Activated naive CD8-positive, alpha-beta T cell treated with anti-CD3 and anti-CD28 coated beads, Interleukin-2, amount 10 ng/mL, durations not matched to agents 7 days and 5 days (primary cell): ENCODE measurements at places on chromosomes 4 and X. TPM values are rescaled to one million over a fixed set of nuclear protein-coding genes. Genes with fewer than 3 reads are reported as not detected.

- peaks cover 7% of the 10 kb centered on the region for H3K4me1 ChIP-seq
- no peaks in the 10 kb centered on the region for H3K27me3 ChIP-seq
- no peak overlapping the region for H3K27ac ChIP-seq
Measured at GRCh38 chr4:13430834-13431568, 53.1 kb downstream of the RAB28 start.

- peaks cover 19% of the 10 kb centered on the region for H3K4me1 ChIP-seq
- DNase-seq, result no peak
- H3K27me3 ChIP-seq, result no peaks in the 10 kb centered on the region
- no peaks in the 10 kb centered on the region for H3K36me3 ChIP-seq
- no peak overlapping the region for H3K4me3 ChIP-seq
- H3K27ac ChIP-seq, result no peak overlapping the region
Measured at GRCh38 chrX:129720741-129721140, 18.0 kb upstream of the XPNPEP2 start.

GRCh38 chr4:161856711-161857326 lies 307.0 kb downstream of the FSTL5 start:
- H3K27me3 ChIP-seq, result no peaks in the 10 kb centered on the region
- no peak overlapping the region for H3K27ac ChIP-seq
- DNase-seq, result no peak
- no peaks in the 10 kb centered on the region for H3K4me1 ChIP-seq
- no peaks in the 10 kb centered on the region for H3K36me3 ChIP-seq

Gene GPR34
- 1.8 TPM for total RNA-seq

- H3K27me3 ChIP-seq, result no peaks in the 10 kb centered on the region
- H3K4me3 ChIP-seq, result no peak overlapping the region
- H3K36me3 ChIP-seq, result no peaks in the 10 kb centered on the region
- no peak overlapping the region for H3K27ac ChIP-seq
- H3K4me1 ChIP-seq, result no peaks in the 10 kb centered on the region
Measured at GRCh38 chr4:167897116-167897515, 195.2 kb upstream of the ANXA10 start.

DNA sequence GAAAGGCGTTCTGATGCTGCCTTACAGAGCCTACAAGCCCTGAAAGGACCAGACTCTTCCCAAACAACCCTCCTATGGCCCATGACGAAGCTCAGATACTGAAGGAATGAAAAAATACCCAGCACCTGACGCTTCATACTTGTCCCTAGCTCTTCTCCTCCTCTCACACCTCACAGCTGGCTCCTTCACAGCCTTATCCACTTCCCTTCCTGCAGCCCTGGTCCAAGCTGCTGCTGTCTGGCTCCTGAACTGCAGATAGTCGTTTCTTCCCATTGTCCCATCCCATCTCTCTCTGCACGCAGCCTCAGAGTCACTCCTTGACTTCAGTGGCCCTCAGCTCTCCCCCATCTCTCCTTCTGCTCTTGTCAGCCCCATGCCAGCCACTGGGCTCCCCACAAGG lies 56.6 kb downstream of the FAM193A start:
- H3K36me3 ChIP-seq, result peaks cover 13% of the 10 kb centered on the region
- H3K27ac ChIP-seq, result no peak overlapping the region
- H3K27me3 ChIP-seq, result no peaks in the 10 kb centered on the region
- no peak for DNase-seq
- H3K4me3 ChIP-seq, result no peak overlapping the region
